ENCODE measurements at places on chromosomes 5 and 9. TPM values are rescaled to one million over a fixed set of nuclear protein-coding genes. Genes with fewer than 3 reads are reported as not detected.

GRCh38 chr5:176956756-176957155, 49.8 kb downstream of the UIMC1 start:
- no peaks in the 10 kb centered on the region for H3K36me3 ChIP-seq
- no peak for DNase-seq
- no peaks in the 10 kb centered on the region for H3K4me1 ChIP-seq

GRCh38 chr9:109880276-109881169, 100.5 kb downstream of the PALM2AKAP2 start:
- no peak overlapping the region for H3K4me3 ChIP-seq
- no peak overlapping the region for H3K27ac ChIP-seq
- no peak for DNase-seq

The MARCHF11 gene
- total RNA-seq = not detected

The ZMAT2 gene
- total RNA-seq = 37.0 TPM

GRCh38 chr9:38649731-38650363, 29.5 kb upstream of the ANKRD18A start:
- H3K27me3 ChIP-seq = no peaks in the 10 kb centered on the region
- no peaks in the 10 kb centered on the region for H3K36me3 ChIP-seq
- H3K27ac ChIP-seq = no peak overlapping the region
- H3K4me1 ChIP-seq = no peaks in the 10 kb centered on the region

DNA sequence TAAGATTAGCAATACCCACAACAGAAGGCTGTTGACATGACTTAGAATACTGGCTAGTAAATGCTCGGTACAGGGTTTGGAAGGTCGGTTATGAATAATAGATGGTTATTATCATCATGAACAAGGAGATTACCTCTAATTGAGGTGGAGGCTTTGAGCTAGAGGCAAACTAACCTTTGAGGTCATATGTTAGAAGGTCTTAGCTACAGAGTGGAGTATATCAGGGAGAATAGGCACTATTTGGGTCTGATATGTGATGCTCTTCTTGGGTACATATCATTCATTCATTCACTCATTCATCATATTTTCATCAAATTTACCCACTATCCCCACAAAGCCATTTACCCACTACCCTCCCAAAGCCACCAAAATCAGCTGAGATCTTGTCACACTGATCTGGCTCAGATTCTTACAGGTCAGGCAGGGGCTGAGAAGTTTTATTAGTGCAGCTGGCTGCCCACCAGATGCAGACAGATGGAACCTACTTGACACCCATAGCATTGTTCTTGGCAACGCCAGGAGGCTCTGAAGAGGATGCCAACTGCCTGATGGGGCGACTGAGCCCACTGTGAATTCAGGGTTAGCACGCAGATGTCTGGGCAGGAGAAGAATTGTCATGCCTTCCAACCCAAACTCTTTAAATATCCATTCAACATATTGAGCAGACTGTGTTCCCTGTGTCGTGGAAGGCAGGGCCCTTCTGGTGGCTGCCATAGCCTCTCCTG, 90.2 kb upstream of the SH3PXD2B start:
- peak; percentile 54 for DNase-seq
- no peak overlapping the region for H3K27ac ChIP-seq
- H3K4me3 ChIP-seq = no peak overlapping the region

The PCDHA2 gene
- not detected for total RNA-seq

DNA sequence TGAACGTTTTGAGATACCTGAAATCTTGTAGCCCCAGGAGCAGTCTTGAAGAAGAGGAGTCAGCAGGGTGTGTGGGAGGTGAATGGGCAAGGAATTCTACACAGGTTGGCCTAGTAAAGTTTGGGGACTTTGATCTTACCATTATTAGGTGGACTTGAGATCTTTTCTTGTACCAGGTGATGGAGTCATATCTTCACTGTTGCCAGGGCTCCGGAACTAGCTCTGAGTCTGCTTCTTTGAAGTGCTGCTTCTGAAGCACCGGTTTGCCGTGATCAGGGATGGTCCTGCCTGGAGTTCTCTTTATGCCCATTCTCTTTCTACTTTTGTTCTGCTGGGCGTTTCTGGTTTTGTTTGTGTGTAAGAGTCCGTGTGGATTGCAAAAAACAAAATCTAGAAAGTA, 27.4 kb downstream of the RCL1 start:
- no peaks in the 10 kb centered on the region for H3K36me3 ChIP-seq
- H3K4me3 ChIP-seq = no peak overlapping the region
- peaks cover 15% of the 10 kb centered on the region for H3K4me1 ChIP-seq
- no peak overlapping the region for H3K27ac ChIP-seq
- H3K27me3 ChIP-seq = no peaks in the 10 kb centered on the region
- DNase-seq = no peak

The CTXN3 gene
- not detected for total RNA-seq

GRCh38 chr9:134346151-134346550, 19.9 kb downstream of the RXRA start:
- H3K4me3 ChIP-seq = no peak overlapping the region
- no peak for DNase-seq
- H3K27me3 ChIP-seq = no peaks in the 10 kb centered on the region

The PCDHB4 gene
- total RNA-seq = 3.9 TPM

DNA sequence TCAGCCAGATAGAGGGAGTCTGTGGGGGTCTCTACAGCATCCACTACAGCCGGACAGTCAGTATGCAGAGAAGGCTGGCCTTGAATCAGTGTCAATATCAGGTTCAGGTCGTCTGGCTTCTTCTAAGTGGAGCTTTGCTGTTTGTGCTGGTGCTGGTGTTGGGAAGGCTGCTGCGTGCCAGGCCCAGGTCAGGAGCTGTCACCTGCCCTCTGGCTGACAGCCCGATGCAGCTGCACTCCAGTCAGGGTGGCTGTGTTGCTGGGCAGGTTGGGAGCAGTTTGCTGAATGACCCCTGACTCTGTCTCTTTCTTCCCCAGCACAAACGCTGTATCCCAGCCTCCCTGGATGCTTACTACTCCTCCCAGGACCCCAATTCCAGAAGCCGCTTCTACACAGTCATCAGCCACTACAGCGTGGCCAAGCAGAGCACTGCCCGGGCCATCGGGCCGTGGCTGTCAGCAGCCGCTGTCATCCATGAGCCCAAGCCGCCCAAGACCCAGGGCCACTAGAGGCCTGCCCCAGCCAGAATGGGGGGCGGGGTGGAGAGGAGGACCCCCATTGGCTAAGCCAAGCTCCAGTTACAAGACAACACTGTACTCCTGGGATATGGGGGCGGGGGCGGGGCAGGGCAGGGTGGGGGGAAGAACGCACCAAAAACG, 61.6 kb downstream of the NSG2 start:
- no peaks in the 10 kb centered on the region for H3K4me1 ChIP-seq
- no peaks in the 10 kb centered on the region for H3K36me3 ChIP-seq
- no peak overlapping the region for H3K4me3 ChIP-seq
- DNase-seq = no peak
- H3K27ac ChIP-seq = no peak overlapping the region
- no peaks in the 10 kb centered on the region for H3K27me3 ChIP-seq

- no peaks in the 10 kb centered on the region for H3K4me1 ChIP-seq
- no peaks in the 10 kb centered on the region for H3K27me3 ChIP-seq
- DNase-seq = no peak
- no peak overlapping the region for H3K27ac ChIP-seq
Observed at GRCh38 chr5:58105836-58106235, 354.1 kb downstream of the PLK2 start.

DNA sequence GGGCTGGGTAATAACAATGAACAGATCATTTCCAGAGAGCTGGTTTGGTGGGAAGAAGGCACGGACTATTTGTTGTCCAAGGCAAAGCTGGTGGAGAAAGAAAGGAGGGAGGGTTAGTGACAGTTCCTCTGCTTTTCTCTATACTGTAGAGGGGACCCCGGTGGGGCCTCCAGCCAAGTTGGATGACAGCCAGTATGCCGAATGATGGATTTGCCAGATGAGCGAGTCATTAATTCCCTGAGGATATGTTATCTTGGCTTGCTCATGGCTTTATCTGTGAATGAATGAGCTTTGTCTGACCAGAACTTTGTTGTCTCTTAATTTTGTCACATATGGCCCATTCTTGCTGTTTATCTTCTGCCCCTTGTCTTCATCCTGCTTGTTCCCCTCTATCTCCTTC, 158.6 kb upstream of the GLRA1 start:
- H3K27ac ChIP-seq = no peak overlapping the region
- no peaks in the 10 kb centered on the region for H3K4me1 ChIP-seq
- H3K36me3 ChIP-seq = no peaks in the 10 kb centered on the region
- no peak overlapping the region for H3K4me3 ChIP-seq
- no peaks in the 10 kb centered on the region for H3K27me3 ChIP-seq
- DNase-seq = no peak

The CEP72 gene
- total RNA-seq = 5.0 TPM

DNA sequence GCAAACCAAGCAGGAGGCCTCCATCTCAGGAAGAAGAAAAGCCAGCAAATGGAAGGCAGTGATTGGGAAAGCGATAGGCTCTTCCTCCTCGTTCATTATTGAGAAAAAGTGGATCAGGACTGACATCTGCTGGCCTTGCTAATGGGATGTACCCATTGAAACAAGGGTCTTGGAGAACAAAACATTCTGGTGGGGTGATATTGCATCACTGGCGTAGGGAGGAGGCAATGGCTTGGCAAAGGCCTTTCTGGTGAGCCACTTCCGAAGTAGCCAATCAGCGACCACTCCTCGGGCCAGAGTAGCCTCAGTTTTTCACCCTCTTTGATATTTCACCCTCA, 86.7 kb upstream of the NFIB start:
- no peak overlapping the region for H3K27ac ChIP-seq
- H3K36me3 ChIP-seq = no peaks in the 10 kb centered on the region
- no peak overlapping the region for H3K4me3 ChIP-seq
- H3K27me3 ChIP-seq = no peaks in the 10 kb centered on the region

DNA sequence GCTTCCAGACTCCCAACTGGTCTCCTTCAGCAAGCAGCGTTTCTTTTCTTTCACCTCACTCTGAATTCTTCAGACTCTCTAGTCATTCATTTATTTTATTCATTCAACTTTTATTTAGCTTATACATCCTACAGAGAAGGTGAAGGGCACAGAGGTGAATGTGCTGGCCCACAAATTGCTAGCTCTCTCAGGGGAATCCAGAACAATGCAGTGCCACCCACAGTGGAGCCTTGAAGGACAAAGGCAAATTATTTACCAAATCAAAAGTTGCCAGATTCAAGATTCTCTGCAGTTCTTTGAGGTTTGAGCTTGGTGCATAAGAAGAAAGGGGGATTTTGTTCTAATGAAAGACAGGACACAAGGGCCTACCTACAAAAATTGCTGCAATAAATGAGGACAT, 29.7 kb downstream of the GRIA1 start:
- H3K27me3 ChIP-seq = no peaks in the 10 kb centered on the region
- no peaks in the 10 kb centered on the region for H3K4me1 ChIP-seq
- no peak overlapping the region for H3K4me3 ChIP-seq
- no peak for DNase-seq
- no peak overlapping the region for H3K27ac ChIP-seq

GRCh38 chr9:103902263-103902662, 191.8 kb upstream of the SMC2 start:
- DNase-seq = no peak
- no peak overlapping the region for H3K27ac ChIP-seq
- H3K27me3 ChIP-seq = no peaks in the 10 kb centered on the region

The NEURL1B gene
- 48.5 TPM for total RNA-seq

DNA sequence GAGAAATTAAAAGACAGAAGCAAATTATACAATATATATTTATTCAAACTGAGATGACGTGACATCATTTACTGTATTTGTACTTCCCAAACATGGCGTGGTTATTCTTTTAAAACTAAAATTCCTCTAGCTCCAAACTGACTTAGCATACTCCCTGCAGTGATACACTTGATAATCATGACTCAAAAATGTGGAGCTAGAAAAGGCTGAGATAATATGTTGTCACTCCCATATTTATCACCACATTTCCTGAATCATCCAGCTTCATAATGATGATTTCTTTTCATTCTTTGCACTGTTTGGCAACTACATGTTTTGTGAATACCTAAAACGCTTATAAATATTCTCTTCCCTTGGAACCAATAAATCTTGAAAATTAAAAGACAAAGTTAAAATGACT, 341.0 kb downstream of the EBF1 start:
- H3K4me3 ChIP-seq = no peak overlapping the region
- H3K4me1 ChIP-seq = no peaks in the 10 kb centered on the region
- no peaks in the 10 kb centered on the region for H3K27me3 ChIP-seq
- no peaks in the 10 kb centered on the region for H3K36me3 ChIP-seq

The RNF183 gene
- total RNA-seq = not detected
